ENCODE measurements at places on chromosomes 1 and 21. TPM values are rescaled to one million over a fixed set of nuclear protein-coding genes. Genes with fewer than 3 reads are reported as not detected.

DNA sequence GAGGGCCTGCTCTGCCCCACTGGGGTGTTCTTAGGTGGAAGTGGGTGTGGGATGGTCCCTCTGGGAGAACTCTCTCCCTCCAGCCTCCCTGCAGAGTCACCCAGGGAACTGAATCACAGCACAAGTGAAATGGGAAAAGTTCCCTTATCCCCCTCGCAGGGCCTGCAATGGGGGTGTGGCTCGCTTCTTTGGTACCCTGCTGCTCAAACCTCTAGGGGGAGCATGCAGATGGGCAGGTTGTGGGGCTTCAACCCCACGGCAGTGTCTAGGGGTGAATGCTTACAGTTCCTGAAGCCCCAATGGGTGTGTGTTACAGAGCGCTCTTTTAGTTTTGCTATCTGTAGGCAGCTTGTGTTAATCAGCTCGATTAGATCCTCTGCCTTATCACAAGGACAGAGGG, 59.0 kb upstream of the TINAGL1 start:
- H3K4me1 ChIP-seq: no peaks in the 10 kb centered on the region
- no peak overlapping the region for H3K27ac ChIP-seq
- H3K36me3 ChIP-seq: no peaks in the 10 kb centered on the region
- peak; percentile 25 for DNase-seq

DNA sequence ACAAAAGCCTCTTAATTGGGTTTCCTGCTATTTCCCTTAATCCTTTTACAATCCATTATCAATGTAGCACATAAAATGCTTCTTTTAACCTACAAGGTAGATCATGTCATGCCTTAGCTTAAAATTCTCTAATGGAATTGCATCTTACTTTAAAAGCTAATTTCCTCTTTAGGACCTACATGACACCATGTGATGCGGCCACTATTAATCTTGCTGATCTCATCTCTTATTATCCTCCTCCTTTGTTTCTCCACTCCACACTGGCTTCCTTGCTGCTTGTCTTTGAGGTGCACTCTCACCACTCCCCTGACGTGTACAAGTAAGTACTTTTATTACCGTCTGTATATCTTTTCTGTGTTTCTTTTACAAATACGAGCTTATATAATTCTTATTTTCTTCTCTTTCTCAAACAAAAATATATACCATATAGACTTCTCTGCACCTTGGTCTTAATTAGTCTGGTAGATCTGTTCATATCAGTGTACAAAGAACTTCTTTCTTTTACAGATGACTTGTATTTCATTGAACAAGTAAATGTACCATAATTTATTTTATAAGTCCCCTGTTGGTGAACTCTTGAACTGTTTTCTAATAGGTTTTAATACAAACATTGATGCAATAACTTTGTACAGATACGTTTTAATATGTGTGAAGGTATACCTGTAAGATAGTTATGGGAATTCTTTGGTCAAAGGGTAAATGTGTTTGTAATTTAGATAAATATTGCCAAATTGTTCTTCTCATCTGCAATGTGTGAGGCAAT, 28.2 kb downstream of the GPR88 start:
- H3K27me3 ChIP-seq: no peaks in the 10 kb centered on the region
- no peak overlapping the region for H3K4me3 ChIP-seq
- no peak overlapping the region for H3K27ac ChIP-seq
- H3K4me1 ChIP-seq: no peaks in the 10 kb centered on the region
- DNase-seq: no peak

DNA sequence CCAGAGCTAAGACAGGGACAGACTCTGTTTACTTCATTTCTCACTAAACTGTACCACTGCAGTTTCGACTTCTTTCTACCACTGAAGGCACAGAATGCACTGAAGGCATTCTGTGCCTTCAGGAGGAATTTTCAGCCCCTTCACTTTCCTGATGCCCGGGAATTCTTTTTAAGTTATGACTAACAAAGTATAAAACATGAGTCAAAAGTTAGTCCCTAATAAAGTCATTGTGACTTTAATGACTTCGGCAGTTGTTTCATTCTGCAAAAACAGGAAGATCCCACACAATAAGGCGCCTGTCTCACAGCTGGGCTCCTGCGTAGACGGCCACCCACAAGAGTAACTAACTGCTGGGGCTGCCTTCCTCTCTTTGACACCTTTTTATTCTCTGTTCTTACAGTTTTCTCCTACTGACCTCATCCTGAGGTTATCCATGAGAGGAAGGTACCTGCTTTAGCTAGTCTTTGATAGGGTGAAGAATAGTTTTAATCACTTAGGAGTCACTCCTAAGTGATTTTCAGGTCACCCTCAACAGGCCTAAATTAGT, 183.9 kb upstream of the SGIP1 start:
- peak overlapping the region; percentile 20 for H3K27ac ChIP-seq
- H3K27me3 ChIP-seq: no peaks in the 10 kb centered on the region
- peaks cover 51% of the 10 kb centered on the region for H3K4me1 ChIP-seq

- no peak for DNase-seq
- H3K4me1 ChIP-seq: peaks cover 15% of the 10 kb centered on the region
- H3K4me3 ChIP-seq: no peak overlapping the region
- peaks cover 14% of the 10 kb centered on the region for H3K36me3 ChIP-seq
- H3K27me3 ChIP-seq: no peaks in the 10 kb centered on the region
- H3K27ac ChIP-seq: no peak overlapping the region
Observed at GRCh38 chr1:246591504-246591903, 25.2 kb downstream of the CNST start.

GRCh38 chr1:17591814-17592430, 52.4 kb downstream of the ARHGEF10L start:
- H3K4me3 ChIP-seq: no peak overlapping the region
- no peaks in the 10 kb centered on the region for H3K36me3 ChIP-seq
- DNase-seq: no peak
- H3K4me1 ChIP-seq: peaks cover 13% of the 10 kb centered on the region
- H3K27me3 ChIP-seq: no peaks in the 10 kb centered on the region

DNA sequence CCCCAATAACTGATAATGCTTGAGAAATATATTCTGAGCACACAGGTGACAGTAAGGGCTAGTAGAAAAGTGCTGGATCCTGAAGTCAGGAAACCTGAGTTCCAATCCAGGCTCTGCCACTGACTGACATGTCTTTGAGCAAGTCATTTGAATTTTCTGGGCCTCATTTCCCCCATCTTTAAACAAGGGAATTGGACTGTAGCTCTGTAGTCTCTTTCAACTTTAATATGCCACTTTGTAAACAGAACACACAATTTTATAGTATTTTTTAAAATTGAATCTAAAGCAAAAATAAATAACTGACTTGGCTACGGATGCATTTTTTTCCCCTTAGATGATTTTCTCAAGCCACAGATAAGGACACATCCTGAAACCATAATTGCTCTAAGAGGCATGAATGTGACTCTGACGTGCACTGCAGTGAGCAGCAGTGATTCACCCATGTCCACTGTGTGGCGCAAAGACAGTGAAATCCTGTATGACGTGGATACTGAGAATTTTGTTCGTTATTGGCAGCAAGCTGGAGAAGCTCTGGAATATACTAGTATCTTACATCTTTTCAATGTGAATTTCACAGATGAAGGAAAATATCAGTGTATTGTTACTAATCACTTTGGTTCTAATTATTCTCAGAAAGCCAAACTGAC, 37.0 kb downstream of the LRIG2 start:
- peaks cover 98% of the 10 kb centered on the region for H3K36me3 ChIP-seq
- H3K4me1 ChIP-seq: no peaks in the 10 kb centered on the region
- H3K27ac ChIP-seq: no peak overlapping the region
- H3K27me3 ChIP-seq: no peaks in the 10 kb centered on the region

The GJC2 gene
- total RNA-seq: 6.9 TPM

The PHC2 gene
- total RNA-seq: 124 TPM
